Colonic mucosa (tissue), 4 donors: ENCODE measurements at places on chromosomes 16 and 17. TPM values are rescaled to one million over a fixed set of nuclear protein-coding genes. Genes with fewer than 3 reads are reported as not detected.

SLC22A31 gene
- total RNA-seq: 1.3 TPM

MT1G gene
- 995 TPM for total RNA-seq

GALR2 gene
- 0.19 TPM for total RNA-seq

ANKRD13B gene
- total RNA-seq: 3.1 TPM

- no peaks in the 10 kb centered on the region for H3K27me3 ChIP-seq
- no peaks in the 10 kb centered on the region for H3K36me3 ChIP-seq
- H3K4me3 ChIP-seq: no peak overlapping the region
- no peaks in the 10 kb centered on the region for H3K4me1 ChIP-seq
- no peak for DNase-seq
- H3K27ac ChIP-seq: no peak overlapping the region
These were observed 72.7 kb downstream of the SOX9 start for GRCh38 chr17:72193391-72194106.

GRCh38 chr17:671076-671762 lies 43.4 kb downstream of the VPS53 start:
- no peak overlapping the region for H3K27ac ChIP-seq
- H3K4me1 ChIP-seq: no peaks in the 10 kb centered on the region
- DNase-seq: no peak
- H3K27me3 ChIP-seq: no peaks in the 10 kb centered on the region
- no peaks in the 10 kb centered on the region for H3K36me3 ChIP-seq

- no peaks in the 10 kb centered on the region for H3K27me3 ChIP-seq
- H3K4me1 ChIP-seq: peaks cover 12% of the 10 kb centered on the region
- DNase-seq: peak; percentile 93
- no peak overlapping the region for H3K27ac ChIP-seq
- no peaks in the 10 kb centered on the region for H3K36me3 ChIP-seq
- no peak overlapping the region for H3K4me3 ChIP-seq
These were observed 36.6 kb upstream of the EMP2 start for GRCh38 chr16:10616756-10617640.

DNA sequence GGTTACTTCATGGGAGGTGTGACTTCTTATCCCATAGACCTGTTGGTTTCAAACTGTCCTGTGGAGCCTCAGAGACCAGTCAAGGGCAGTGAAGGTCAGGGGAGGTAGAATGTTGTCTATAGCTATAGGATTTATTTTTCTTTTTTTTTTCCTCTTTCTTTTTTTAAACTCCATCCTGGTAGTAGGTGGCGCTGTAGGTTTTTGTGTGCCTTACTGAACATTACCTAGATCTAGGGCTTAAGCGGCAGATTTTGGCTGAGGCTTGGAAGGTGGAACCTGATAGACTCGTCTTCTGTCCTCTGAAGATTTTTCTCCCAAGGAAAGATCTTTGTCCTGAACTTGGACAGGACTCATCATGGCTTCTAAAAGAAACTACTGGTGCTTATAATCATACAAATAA lies 8.2 kb upstream of the LASP1NB start:
- peaks cover 3% of the 10 kb centered on the region for H3K4me1 ChIP-seq
- no peak for DNase-seq
- H3K27me3 ChIP-seq: no peaks in the 10 kb centered on the region
- H3K36me3 ChIP-seq: peaks cover 39% of the 10 kb centered on the region
- H3K4me3 ChIP-seq: no peak overlapping the region

- H3K36me3 ChIP-seq: no peaks in the 10 kb centered on the region
- no peaks in the 10 kb centered on the region for H3K27me3 ChIP-seq
- H3K4me3 ChIP-seq: no peak overlapping the region
- no peak overlapping the region for H3K27ac ChIP-seq
- DNase-seq: peak; percentile 38
These were observed 103.7 kb downstream of the NPIPB5 start for GRCh38 chr16:22614271-22614947.

DNA sequence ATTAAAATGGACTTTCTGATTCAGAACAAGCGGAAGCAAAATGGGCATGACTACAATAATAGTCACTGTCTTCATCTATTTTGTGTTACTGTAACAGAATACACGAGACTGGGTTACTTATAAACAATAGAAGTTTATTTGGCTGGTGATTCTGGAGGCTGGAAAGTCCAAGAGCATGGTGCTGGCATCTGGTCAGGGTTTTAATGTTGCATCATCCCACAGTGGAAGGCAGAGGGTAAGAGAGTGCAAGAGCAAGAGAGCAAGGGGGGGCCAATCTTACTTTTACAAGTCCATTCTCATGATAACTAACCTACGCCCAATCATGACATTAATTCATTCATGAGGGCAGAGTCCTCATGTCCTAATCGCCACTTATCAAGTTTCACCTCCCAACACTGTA lies 189.2 kb downstream of the TOX3 start:
- no peak overlapping the region for H3K4me3 ChIP-seq
- DNase-seq: no peak
- H3K27ac ChIP-seq: no peak overlapping the region
- H3K36me3 ChIP-seq: no peaks in the 10 kb centered on the region
- no peaks in the 10 kb centered on the region for H3K27me3 ChIP-seq
- no peaks in the 10 kb centered on the region for H3K4me1 ChIP-seq

- H3K36me3 ChIP-seq: no peaks in the 10 kb centered on the region
- H3K4me3 ChIP-seq: no peak overlapping the region
- no peak overlapping the region for H3K27ac ChIP-seq
- no peak for DNase-seq
- H3K4me1 ChIP-seq: no peaks in the 10 kb centered on the region
- no peaks in the 10 kb centered on the region for H3K27me3 ChIP-seq
These were observed 70.7 kb downstream of the SLC39A11 start for GRCh38 chr17:73021771-73022170.

DNA sequence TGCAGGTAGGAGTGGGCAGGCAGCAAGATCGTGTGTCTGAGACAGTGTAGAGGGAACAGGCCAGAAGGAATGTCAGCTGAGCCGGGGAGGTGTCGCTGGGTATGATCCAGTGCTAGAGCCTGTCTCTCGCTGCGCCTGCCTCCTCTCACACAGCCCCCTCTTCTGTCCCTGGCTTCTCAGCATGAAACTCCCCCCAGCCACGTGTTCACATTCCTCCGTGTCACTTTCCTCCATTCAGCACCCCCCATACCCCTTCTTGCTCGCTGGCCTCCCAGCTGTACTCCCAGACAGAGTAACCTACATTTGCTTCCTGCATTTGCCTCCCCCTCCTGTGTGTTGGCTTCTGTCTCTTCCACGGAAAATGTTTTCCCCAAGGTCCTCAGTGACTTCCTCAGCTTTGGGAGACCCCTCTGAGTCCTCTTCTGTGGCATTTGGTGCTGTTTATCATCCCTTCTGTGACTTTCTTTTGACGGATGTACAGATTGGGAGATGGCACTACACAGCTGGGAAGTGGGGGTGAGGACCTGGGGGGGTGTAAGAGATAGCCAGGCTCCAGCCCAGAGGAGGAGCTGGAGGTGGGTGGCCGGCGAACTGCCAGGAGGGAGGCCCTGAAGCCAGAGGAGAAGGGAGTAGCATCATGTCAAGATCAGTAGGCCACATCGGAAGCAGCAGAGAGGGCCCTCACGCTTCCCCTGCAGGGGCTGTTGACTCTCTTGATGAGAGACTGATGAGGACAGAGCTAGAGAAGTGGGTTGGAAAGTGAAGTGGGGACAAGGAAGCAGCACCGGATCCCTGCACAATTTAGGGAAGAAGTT lies 19.2 kb downstream of the SGF29 start:
- DNase-seq: no peak
- H3K27ac ChIP-seq: no peak overlapping the region
- H3K4me1 ChIP-seq: no peaks in the 10 kb centered on the region
- no peak overlapping the region for H3K4me3 ChIP-seq
- no peaks in the 10 kb centered on the region for H3K36me3 ChIP-seq
- H3K27me3 ChIP-seq: no peaks in the 10 kb centered on the region

DNA sequence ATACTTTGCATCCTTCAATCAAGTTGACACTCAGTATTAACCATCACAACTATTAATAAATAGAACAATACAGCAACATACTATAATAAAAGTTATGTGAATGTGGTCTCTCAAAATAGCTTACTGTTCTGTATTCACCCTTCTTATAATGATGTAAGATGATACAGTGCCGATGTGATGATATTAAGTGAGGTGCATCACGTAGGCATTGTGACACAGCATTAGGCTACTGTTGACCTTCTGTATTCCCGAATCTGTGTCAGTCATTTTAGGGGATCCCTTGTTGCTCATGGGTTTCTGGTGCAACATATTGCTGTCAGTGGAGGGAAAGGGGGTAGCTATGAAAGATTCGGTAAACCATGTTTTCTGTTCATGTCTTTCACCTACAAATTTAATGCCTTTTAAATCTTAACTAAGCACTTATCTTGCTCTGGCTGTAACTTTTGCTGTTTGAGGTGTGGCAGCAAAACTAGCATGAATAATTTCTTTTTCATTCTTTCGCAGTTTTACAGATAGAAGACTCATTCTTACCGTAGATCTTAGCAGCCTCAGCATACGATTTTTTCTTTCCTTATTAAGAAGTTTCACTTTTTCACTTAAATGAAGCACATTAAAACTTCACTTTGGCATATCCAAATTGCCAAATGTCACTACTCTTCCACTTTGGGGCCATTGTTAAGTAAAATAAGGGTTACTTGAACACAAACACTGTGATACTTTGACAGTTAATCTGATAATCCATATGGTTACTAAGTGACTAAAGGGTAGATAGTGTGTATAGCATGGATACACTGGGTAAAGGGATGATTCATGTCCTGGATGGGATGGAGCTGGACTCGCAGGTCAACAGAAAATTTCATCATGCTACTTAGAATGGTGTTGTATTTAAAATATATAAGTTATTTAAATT lies 29.6 kb downstream of the NFAT5 start:
- H3K36me3 ChIP-seq: no peaks in the 10 kb centered on the region
- no peak overlapping the region for H3K27ac ChIP-seq
- peaks cover 8% of the 10 kb centered on the region for H3K4me1 ChIP-seq
- DNase-seq: no peak
- no peak overlapping the region for H3K4me3 ChIP-seq

DNA sequence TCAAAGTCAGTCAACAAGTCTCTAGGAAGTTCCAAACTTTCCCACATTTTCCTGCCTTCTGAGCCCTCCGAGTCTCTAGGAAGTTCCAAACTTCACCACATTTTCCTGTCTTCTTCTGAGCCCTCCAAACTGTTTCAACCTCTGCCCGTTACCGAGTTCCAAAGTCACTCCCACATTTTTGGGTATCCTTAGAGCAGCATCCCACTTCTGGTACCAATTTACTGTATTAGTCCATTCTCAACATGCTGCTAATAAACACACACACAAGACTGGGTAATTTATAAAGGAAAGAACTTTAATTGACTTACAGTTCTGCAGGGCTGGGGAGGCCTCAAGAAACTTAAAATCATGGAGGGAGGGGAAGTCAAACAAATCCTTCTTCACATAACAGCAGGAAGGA lies 169.0 kb upstream of the HS3ST3A1 start:
- no peak for DNase-seq
- H3K27me3 ChIP-seq: no peaks in the 10 kb centered on the region
- no peak overlapping the region for H3K27ac ChIP-seq
- no peaks in the 10 kb centered on the region for H3K4me1 ChIP-seq
- no peak overlapping the region for H3K4me3 ChIP-seq
- H3K36me3 ChIP-seq: no peaks in the 10 kb centered on the region
